ENCODE measurements at places on chromosomes 5 and 9. TPM values are rescaled to one million over a fixed set of nuclear protein-coding genes. Genes with fewer than 3 reads are reported as not detected.

CDH10 gene
- not detected for total RNA-seq

FBP2 gene
- not detected for total RNA-seq

NKD2 gene
- total RNA-seq, result 1.1 TPM

- peaks cover 12% of the 10 kb centered on the region for H3K4me1 ChIP-seq
- H3K4me3 ChIP-seq, result no peak overlapping the region
- no peaks in the 10 kb centered on the region for H3K27me3 ChIP-seq
- no peak overlapping the region for H3K27ac ChIP-seq
Observed at GRCh38 chr5:62690421-62690820, 111.8 kb downstream of the LRRC70 start.

DNA sequence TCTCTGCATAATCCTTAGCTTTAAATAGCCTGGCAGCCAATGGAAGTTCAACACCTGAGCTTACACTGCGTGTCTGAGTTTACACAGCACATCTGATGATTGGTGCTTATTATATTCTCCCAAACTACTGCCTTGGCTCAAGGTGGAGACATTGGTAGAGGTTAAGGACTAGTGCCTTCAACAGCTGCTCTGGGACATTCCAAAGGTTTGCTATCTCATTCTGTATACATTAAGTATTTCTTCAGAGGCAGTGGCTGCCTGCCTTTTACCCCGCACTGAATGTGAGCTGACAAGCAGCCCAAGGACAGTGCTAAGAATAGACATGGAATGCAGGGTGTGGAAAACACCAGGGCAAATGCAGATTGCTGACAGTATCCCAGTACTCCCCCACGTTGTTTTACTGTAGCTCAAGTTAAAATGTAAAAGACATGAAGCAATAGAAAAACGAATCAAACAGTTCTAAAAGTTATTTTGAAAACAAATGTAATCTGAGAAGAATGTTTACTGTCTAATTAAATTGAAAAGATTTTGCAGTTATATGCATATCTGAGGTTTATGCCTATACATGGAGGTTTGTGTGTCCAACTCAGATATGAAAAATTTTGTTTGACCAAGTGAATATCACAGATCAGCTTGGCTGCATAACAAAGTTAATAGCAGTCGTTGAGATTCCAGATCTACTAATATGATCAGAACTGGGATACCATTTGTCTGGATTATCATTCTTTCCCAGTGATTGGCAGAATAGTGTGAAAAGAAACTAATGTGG lies 1.8 kb downstream of the HSPB3 start:
- no peak for DNase-seq
- H3K27me3 ChIP-seq, result peaks cover 15% of the 10 kb centered on the region
- H3K36me3 ChIP-seq, result peaks cover 4% of the 10 kb centered on the region
- no peak overlapping the region for H3K4me3 ChIP-seq
- no peak overlapping the region for H3K27ac ChIP-seq
- H3K4me1 ChIP-seq, result no peaks in the 10 kb centered on the region
